Stimulated activated CD4-positive, alpha-beta T cell treated with anti-CD3 and anti-CD28 coated beads, Interleukin-2, amount 100 ng/mL, for 48 hours (primary cell): ENCODE measurements at places on chromosomes 12 and 14.

DNA sequence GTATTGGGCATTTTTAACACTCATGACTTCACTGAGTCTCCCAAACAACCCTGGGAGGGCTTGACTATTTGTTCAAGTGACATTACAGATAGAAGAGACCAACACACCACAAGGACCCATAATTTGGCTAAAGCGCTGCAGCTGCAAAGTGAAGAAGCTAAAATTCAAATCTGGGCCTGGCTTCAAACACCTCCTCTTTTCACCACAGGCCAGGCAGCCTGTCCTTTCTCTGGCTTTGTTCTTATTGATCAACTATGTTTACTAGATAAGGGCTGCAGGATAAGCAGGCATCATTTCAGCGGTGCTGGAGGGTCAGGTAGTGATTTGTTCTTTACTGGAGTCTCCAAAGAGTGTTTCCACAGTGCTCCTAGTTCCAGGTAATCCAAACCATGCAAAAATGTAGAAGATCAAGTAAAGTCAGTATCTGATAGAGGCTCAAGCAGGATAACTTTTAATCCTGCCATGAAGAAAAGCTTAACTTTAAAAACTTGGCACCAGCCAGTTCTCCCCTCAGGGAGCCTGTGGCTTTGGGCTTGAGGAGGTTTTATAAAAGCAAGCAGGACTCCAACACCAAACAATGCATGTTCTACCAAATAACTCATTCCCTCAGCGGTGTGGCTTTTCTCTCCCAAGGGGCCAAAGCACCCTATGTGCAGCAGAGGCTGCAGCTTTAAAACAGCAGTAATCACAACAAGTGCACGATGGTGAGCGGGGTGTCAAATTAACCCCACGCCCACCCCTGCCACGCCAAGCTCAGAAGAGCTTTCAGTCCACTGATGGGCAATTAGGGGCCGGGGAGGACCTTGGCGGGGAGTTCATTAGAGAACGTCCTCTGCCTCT lies 16.8 kb downstream of the CLMN start:
- DNase-seq: no peak

DNA sequence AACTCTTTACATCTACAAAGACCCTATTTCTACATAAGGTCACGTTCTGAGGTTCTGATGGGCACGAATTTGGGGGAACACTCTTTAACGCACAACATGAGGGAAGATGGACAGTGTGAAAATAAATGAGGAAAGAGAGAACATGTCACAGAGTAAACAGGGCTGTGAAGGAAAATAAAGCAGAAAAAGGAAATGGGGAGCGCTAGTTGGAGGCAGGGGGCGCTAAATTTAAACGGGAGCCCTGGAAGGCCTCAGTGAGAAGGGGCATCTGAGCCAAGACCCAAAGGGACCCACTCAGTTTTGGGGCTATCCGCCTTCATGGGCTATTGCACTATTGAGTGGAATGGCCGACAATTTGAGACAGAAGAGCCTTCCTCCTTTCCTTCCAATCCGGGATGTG lies 50.5 kb downstream of the PLXNC1 start:
- DNase-seq: no peak

GRCh38 chr12:47938093-47938492 lies 25.3 kb upstream of the TMEM106C start:
- DNase-seq: no peak

- no peak for DNase-seq
Measured at GRCh38 chr14:92997343-92998061, 74.6 kb downstream of the CHGA start.

DNA sequence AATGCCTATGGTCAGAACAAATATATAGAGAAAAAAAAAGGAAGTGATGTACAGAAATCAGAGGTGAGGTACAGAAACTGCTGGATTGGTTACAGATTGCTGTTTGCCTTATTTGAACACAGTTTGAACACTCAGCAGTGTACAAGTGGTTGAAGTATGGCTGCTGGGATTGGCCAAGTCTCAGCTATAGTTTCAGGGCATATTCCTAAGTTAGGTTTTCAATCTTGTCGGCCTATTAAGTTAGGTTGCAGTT lies 146.4 kb downstream of the LLPH start:
- DNase-seq: no peak

DNA sequence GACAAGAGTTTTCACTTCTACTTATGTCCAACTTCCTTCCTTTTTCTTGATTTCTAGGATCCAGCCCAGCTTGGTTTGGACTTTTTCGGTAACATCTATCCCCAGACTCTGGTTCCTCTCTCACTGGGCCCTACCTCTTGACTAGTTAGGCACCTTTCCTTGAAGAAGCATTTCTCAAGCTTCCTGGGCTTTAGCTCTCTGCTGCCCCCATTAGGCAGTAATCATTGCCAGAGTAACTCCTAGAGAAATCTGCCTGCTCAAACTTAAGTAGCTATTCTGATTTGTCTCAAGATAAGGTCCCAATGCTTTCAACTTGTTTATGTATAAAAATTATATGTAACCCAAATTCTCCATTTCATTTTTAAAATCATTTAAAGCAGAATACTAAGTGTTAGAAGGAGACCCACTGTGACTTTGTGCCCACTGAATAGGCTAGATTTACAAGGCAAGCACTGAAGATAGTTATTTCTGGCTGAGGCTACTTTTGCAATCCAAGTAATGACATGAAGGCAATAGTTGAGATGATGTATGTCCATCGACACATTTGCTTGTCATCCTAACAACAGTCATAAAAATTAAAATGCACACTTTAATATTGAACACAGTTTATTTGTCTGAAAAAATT lies 275.0 kb upstream of the G2E3 start:
- DNase-seq: peak; percentile 19
